ENCODE measurements at places on chromosomes 5 and 9.

DNA sequence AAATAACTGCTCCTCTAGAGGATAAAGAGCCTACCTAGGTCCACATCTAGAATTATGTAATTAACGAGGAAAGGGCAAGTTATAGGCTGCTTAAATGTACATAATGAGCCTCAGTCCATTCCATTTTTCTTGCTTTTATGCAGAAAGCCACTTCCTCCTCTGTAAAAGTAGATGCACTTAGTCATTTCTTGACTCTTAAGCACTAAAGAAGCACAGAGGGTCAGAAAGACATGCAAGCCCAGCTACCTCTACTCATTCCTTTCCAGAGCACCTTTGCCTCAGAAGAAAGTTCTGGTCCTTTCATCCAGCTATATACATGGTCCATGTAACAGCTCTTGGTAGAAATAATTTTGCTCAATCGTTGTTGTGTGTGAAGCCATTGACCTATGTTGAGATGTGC, 308.0 kb upstream of the NREP start:
- no peak for DNase-seq

GRCh38 chr9:114033397-114034103, 44.5 kb downstream of the AMBP start:
- no peak for DNase-seq

DNA sequence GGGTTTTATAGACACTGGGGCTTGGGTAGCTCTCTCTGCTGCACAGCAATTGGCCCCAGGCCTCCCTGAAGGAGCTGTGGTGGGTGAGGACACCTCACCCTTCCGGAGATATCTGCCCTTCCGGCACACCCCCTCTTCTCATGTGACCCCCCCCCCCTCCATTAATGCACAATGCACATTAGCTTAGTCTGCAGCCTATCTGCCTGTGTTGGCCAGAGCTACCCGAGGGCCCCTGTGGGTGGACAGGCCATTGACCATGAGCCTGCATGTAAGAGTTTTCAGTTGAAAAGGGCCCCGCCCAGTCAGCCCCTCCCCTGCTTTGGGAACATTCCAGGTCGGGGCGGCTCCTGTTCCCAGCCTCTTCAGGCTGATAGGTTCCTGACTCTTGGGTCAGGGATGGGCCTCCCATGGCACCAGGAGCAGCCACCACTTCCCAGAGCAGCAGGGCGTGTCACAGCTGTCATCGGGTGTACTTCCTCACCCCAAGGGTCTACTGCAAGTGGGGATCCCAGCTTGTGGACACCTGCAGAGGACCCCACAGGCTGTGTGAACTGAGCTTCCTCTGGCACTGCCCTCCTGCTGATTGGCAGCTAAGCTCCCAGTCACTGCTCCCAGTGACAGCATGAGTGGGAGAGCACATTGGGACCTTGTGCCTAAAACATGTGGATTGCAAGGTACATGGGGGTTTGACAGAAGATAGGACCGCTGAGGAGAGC, 17.8 kb downstream of the PHF2 start:
- no peak for DNase-seq

DNA sequence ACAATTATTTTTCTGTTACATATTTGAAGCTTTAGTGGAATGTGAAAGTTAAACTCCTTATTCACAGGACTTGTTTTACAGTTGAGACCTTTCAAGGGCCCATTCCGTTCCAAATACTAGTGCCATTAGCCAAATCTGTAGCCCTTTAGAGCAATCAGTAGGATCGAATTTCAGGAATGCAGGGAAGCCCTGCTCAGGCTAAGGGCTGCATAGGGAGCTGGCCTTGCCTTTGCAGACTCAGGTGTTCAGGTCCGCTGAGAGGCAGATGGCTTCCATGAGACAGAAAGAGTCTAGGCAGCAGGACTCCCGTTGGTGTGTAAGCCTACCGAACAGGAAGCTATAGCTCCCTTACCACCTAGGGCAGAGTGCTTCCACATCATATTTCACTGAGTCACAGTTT, 150.1 kb upstream of the SLC27A6 start:
- DNase-seq, result no peak

DNA sequence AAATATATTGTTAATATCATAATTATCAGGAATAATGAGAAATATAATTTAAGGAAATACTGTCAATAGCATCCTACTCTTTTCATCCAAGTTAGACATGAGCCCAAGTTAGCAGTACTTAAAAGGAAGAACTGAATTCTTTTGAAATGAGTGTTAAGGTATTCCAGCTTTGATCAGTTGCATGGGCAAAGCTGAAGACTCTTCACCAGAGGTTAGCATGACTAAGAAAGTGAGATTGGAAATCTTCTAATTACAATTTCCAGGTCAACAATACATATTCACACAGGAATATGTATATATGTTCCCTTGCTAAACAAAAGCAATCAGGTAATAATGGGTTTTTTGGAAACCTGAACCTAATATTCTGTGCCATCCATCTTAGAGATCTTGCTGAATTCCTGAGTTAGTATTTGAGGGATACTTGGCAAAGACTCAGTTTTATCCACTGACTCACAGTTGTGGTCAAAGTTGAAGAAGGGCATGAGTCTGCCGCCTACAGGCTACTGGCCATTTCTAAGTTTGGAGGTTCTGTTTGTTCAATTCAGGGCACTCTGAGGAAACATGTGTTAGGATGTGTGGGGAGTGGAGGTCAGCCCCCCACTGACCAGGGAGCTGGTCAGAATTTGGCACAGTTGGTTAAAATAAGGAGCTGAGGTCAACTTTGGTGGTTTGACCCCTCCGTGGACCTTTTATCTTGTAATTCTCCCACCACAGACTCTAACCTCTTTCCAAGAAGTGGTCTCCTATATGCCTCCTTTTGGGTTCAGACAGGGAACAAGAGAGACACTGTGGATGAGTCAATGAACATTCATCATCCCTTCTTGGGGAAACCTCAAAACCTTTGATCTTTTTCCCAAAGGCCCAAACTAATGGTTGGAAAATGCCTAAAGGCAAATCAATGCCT, 118.3 kb downstream of the PIK3R1 start:
- peak; percentile 88 for DNase-seq

- no peak for DNase-seq
Observed at GRCh38 chr5:170426786-170427185, 37.6 kb upstream of the KCNMB1 start.

DNA sequence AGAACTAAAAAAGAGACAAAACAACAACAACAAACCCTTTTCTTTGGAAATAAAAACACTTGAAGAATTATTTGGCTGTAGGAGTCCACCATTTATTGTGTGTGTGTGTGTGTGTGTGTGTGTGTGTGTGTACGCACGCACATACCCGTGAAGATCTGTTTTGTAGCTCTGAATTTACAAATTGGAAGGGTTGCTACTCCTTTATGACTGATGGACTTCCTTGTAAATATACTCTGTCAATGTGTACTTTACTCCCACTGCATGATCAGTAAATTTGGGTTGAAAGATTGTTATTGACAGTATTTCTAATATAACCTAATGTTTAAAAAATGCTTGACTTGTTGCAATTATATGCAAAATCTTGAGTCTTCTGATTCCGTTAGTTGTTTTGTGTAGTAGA, 148.1 kb downstream of the ATG10 start:
- DNase-seq, result no peak

- no peak for DNase-seq
Observed at GRCh38 chr9:133057006-133057405, 4.8 kb upstream of the CEL start.

DNA sequence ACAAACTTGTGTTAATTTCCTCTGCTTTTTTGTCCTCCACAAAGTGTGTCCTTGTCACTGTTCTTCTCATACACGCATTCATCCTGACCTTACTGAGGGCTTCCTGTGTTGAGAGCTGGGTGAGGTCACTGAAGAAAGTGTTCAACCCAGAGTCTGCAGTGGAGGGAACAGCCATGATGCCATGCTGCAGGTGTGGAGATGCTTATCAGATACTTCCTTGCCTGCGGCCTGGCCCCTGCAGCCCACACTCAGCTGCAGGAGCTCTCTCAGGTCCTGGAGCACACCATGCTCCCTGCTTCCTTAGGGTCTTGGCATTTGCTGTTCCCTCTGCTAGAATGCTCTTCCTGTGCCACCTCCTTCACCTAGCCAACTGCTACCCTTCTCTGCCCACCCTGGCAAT, 108.1 kb upstream of the SPRY4 start:
- no peak for DNase-seq

- no peak for DNase-seq
Observed at GRCh38 chr9:96391021-96391765, 7.7 kb upstream of the SLC35D2 start.

DNA sequence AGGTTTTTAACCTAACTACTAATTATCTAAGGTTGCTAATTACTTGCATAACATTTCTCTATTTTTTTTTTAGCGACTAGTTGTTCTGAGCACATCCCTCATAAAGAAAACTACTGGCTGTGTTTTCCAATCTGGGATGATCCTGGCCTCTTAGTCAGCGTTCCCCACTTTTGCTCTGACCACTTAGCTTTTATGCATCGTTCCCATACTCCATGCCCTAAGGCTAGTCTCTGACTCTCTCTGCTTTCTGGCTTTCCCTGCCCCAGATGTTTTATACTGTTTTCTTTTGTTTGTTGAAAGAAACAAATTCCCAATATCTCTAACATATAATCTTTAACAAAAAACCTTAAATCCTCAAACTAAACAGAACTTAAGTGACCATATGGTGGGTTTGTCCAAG, 217.9 kb downstream of the SPATA31D1 start:
- DNase-seq, result no peak

DNA sequence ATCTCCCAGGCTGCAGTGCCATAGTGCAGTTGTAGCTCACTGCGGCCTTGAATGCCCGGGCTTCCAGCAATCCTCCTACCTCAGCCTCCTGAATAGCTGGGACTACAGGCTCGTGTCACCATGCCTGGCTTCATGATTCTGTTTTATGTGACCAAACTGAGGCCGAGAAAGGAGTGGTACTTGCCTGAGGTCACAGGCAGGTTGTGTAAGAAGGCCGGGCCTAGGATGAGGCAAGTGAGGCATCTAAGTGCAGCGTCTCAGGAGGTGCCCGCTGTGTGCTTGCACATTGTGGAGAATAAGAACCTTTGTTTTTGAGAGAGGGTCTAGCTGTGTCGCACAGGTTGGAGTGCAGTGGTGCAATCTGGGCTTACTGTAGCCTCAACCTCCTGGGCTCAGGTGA, 2.1 kb upstream of the NDST1 start:
- no peak for DNase-seq

DNA sequence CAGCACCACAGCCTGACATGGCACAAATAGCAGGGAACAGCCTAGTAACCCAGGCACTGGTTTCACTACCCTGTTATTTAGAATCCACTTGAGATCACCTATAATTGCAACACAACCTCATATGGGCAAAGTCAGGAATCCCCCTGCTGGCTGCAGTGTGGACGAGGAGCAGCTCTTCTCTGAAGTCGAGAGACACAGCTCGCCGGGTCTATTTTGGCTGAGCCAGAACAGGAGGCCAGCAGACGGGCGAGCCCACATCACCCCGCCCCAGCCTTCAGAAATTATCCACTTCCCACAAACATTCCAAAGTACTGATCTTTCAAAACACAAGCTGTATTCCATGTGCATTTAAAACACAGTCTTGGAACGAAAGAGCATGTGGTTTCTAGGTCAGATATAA, 179.0 kb downstream of the ROR2 start:
- peak; percentile 95 for DNase-seq

DNA sequence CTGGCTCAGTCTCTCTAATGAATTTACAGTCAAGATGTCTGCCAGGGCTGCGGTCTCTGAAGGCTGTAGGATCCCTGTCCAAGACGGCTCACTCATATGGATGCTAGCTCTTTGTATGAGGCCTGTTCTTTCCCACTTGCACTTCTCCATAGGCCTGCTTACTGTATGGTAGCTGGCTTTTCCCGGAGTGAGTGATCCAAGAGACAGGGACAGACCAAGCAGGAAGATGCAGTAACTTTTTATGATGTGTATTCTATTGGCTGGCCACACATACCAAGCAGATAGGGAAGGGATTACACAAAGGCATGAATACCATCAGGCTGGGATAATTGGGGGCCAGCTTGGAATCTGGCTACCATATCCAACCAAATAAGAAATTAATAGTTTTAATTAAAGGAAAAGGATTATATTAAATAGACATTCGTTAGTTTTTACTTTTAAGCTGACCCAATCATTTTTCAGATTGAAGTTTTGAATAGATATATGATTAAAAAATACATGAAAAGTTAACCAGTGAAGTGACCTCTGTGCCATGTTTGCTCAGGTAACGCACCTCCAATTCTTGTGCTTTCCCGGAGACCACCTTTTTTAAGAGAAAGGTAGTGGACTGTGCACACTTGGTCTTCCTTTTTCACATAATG, 20.6 kb downstream of the NSD1 start:
- peak; percentile 59 for DNase-seq

GRCh38 chr5:10768328-10768899, 7.4 kb upstream of the DAP start:
- no peak for DNase-seq

- DNase-seq, result no peak
Observed at GRCh38 chr5:60929024-60929423, 15.8 kb downstream of the ERCC8 start.

DNA sequence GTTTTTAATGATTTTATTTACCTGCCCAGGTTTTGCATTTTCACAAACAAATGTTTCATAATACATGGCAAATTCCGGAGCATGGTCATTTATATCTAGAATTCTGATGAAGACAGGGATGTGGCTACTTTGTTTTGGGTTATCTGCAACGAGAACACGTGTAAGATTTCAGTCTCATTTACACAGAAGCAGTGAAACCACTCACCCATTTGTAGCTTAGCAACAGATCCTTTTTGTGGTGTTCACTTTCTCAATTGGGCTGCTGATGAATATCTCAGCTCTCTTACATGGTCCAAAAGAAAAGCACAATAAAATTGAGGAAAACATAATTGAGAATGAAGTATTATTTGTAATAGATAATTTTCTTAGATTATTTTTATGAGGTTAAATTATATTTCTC, 148.6 kb downstream of the CDH9 start:
- DNase-seq, result no peak

DNA sequence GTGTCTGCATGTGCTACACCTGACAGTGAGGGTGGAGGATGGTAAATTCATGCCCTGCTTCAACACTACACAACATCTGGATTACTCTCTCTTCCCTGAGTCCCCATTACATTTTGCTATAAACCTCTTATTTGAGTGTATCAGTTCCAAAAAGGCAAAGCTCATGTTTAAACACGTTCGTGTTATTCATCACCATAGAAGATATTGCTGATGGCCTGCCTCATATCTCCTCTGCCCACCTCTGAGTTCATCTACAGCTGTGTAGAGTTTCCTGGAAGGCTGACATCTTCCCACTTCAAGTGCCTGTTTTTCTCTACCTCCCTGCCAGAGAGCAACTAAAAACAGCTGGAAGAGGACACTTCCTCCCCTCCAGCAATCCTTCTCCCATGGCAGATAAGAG, 433.2 kb downstream of the ISL1 start:
- no peak for DNase-seq

GRCh38 chr9:112037281-112038016, 137.6 kb downstream of the SUSD1 start:
- peak; percentile 99 for DNase-seq

- DNase-seq, result peak; percentile 48
Observed at GRCh38 chr9:110897943-110898342, 140.3 kb downstream of the LPAR1 start.

DNA sequence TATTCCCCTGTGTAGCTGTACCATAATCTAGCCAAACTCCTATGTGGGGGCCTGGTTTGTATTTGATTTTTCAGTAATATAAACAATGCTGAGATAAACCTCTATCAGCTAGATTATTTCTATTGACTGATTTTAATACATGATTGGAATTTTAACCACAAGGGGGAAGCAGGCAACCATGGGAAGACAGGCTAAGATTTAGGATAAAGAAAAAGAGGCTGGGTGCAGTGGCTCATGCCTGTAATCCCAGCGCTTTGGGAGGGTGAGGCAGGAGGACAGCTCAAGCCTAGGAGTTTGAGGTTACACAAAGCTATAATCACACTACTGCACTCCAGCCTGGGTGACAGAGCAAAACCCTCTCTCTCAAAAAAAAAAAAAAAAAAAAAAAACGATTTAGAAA, 18.1 kb upstream of the GPX3 start:
- peak; percentile 52 for DNase-seq

Data from AG10803 (cell line).